ENCODE measurements at places on chromosomes 5 and 9. TPM values are rescaled to one million over a fixed set of nuclear protein-coding genes. Genes with fewer than 3 reads are reported as not detected.

The ASB6 gene
- total RNA-seq = 23.2 TPM

The CYLC2 gene
- not detected for total RNA-seq

The ZNF367 gene
- total RNA-seq = 11.7 TPM

The PCDHGC5 gene
- total RNA-seq = 0.42 TPM

DNA sequence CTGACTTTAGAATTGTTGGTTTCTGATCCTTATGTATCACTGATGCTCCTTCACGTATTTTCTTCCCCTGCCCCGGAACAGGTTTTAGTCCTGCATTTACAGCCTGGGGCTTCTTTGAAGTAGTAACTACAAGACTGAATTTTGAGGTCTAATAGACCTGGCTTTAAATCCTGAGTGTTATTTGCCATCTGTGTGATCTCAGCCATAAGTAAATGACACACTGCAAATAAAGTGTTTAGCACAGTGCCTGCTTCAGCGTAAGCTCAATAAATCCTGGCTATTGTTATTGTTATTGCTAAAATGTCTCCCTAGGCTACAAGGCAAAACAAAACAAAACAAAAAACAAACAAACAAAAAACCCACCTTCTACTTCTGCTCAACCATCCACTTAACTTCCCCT, 15.6 kb upstream of the LHX6 start:
- no peak for DNase-seq

DNA sequence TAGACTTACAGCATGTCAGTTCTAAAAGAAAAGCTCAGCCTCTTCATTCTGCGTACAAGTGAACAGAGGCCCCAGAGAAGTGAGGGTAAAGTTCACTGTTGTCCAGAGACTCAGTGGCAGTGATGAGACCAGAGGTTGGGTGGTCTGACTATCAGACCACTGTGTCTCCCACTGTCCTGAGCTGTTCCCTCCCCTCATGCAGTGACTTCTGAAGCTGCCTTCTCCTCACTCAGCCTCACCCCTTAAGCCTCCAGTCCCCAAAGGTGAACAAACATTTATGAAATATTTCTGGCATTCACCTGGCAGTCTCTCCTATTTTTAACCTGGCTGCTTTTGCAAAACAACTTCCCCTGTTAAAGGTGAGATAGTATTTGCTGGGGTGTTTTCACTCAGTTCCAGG, 54.7 kb downstream of the ABLIM3 start:
- no peak for DNase-seq

DNA sequence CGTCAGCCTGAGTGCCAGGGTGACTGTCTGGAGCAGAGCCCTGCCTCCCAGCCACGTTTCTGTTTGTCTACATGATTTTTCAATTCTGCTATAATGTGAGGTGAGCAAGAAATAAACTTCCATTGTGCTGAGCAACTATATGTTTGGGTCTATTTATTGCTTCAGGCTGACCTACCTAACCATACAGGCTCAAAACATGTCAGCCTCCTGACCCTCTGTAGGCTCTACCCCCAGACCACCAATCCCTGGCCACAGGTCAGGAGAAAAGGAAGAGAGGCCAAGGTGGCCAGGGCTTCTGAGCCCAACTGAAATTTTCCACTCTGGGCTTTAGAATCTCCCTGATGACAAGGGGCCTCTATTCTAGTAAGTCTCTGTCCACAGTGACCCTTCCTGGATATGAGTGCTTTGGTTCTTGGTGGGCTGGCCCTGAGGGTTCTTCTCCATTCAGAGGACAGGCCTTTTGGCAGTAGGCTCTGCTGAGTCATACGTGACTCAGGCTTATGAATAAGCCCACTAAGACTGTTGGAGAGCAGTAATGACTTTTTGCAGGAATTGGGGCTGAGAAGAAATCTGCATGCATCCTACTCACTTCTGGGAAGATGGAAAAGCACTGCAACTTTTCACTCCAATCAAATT, 117.2 kb upstream of the TBCA start:
- DNase-seq = peak; percentile 88

All from foreskin keratinocyte (primary cell).